ENCODE measurements at places on chromosomes 6 and 20.

DNA sequence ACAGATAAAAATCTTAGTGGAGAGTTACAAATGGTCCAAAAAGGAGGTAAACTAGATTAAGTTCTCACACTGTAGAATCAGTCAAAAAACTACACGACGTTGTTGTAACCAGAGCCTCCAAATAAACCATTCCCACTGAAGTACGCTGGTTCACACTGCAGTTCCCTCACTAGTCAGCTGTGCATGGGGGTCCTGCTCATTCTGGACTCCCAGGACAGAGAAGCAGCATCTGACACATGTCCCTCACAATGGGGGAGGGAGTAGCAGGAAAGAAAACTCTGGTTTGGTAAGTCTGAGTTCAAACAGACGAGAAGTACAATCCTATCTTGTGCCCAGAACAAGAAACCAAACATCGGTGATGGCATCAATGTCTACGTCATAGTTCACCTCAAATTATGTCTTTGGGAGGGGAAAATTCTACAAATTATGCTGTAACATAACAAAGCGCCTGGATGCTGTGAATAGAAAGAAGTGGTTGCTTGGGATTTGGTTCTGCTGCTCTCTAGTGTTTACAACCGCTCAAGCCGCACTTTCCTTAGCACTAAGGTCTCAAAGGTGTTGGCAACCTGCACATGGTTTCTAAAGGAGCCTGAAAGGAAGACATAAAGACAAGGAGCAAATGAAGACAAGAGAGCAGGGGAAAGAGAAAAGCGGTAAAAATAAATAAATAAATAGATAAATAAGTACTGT lies 208.0 kb downstream of the GMDS start:
- DNase-seq = no peak

DNA sequence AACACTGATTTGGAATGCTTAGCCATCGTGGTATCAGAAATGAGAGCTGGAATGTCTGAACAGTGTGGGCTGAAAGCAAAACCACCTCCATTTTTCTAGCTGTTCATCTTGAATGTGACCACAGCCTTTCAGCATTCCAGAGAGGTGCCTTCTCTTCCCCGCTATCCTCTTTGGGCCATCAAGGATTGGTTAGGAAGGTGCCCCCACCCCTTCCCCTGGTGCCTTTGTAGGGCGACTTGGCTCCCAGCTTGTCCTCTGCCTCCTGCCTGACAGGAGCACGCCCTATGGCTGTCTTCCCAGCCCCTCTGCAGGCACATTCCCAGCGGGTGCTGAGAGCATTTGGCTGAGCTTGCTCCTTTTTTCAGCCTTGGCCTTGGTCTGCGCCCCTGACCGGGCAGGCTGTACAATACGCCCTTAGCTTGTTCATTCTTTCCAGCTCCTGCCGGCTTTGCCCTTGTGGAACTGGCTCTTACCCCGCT lies 97.5 kb downstream of the ARMC2 start:
- DNase-seq = no peak

DNA sequence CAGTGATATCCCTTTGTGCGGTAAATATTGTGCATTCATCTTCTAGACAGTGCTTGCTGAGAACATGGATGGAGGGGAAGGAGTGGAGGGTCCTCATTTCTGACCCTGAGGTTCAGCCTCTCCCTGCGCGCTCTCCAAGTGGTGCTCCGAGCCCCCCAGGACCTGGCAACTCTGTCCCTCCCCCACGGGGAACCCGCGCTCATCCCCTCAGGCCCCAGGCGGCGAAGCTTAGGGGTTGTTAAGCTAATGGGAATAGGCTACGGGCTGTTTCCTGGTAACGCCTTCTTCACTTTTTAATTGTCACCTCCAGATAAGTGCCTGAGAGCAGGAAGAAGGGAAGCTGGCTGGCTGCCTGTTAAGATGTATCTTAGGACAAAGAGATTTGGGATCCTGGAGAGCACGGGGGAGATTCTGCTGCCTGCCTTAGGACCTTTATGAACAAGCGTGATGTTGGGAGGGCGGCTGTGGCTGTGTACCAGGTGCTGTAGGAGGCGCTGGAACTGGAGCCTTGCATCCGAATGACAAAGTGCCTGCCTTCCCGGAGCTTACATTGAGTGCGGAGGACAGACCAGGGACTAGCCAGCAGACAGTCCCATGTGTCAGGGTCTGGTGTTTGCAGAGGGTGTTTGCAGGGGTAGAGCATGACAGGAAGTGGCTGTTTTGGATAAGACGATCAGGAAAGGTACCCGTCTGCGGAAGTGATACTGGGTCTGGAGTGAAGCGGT lies 11.7 kb downstream of the TSHZ2 start:
- DNase-seq = no peak

DNA sequence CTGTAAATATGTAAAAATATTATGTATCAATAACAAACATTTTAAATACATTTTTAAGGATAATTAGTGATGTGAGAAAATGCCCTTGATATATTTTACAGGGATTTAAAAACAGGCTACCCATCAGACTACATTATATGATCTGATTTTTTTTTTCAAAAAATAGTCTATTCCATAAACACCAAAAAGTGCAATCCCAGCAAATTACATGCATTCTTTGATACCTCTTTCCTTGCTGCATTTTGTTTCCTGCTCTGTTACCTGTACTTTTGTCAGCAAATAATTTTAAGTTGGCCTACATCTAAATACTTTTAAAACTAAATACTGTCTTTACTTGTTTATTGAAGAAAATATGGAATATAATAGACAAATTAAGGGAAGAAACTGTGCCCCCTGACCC lies 306.2 kb upstream of the ARID1B start:
- DNase-seq = no peak

DNA sequence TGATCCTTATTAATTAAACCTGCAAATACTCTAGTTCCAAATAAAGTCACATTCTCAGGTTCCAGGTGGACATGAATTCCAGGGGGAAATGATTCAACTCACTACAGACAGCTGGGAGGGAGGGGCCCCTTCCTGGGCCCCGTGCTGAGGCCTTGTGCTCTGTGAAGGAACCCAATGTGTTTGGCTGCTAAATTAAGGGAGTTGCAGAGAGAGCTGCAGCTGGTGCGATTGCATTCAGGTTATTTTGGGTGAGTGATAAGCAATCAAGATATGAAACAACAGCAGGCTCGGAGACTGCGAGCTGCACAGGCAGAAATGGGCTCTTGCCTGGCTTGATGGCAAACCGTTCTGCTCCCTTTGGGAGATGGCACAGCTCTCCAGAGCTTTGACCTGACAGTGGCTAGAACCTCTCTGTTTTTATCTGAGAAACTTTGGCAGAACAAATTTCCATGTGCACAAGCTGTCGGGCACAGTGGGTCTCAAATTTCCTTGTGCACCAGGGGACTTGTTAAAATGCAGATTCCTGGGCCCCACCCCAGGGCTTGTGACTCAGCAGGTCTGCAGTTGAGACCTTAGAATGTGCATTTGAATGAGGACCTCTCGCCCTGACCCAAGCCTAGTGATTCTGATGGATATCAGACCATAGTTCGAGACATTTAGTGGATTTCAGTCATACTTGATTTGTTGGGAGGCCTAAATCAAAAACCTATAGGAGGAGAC lies 9.8 kb downstream of the MAPK13 start:
- DNase-seq = no peak

DNA sequence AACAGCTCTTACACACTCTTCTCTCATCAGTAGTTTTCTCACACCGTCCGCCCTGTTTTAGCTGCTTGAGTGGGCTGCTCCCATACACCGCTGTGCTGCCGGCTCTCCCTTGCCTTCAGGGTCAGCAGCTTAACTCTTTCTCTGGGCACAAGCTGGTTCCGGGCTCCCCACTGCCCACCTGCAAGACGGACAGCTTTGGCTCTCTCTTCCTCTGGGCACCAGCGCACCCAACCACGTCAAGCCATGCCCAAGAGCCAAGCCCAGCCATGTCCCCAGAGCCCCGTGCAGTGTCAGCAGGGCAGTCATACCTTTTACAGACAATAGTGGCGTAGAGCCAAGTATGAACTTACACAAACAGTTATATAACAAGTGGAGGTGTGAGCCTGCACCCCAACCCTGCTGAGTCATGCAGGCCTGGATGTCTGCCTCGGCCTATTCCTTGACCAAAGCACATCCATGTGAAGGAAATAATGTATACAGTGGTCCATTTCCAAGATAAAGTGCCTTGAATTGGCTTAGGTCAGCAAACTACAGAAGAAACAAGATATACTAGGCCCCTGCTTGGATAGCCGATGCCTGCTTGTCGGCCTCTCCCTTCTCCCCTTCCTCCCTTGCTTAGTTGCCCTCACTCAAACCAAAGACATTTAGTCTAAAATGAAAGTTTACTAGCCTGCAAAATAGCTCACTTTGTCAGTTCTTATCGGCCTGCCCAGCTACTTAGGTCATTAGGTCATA lies 89.3 kb downstream of the JPH2 start:
- DNase-seq = no peak

GRCh38 chr6:128567029-128567428 lies 46.6 kb upstream of the PTPRK start:
- no peak for DNase-seq

DNA sequence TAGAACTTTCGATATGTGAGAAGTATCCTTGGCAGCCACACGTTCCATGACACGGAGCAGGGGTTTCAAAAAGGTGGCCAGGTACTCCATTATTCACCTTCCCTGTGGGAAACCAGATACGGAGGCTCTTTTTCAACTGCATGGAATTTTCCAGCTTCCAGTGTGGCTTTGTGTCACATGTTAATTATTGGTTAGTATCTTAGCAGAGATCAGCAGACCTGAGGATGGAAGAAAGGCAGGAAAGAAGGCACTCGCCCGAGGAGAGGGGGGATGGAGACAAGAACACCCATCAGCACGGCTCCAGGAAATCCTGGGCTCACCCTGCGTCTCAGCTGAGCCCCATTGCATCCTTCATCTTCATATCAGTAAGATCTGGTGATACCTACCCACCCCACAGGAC lies 115.5 kb downstream of the PXDC1 start:
- no peak for DNase-seq

- no peak for DNase-seq
Measured at GRCh38 chr20:45823949-45824835, 2.9 kb downstream of the TNNC2 start.

- no peak for DNase-seq
Measured at GRCh38 chr20:2086177-2086979, 15.2 kb upstream of the STK35 start.

GRCh38 chr6:137024237-137024990 lies 20.4 kb downstream of the IL20RA start:
- DNase-seq = no peak

DNA sequence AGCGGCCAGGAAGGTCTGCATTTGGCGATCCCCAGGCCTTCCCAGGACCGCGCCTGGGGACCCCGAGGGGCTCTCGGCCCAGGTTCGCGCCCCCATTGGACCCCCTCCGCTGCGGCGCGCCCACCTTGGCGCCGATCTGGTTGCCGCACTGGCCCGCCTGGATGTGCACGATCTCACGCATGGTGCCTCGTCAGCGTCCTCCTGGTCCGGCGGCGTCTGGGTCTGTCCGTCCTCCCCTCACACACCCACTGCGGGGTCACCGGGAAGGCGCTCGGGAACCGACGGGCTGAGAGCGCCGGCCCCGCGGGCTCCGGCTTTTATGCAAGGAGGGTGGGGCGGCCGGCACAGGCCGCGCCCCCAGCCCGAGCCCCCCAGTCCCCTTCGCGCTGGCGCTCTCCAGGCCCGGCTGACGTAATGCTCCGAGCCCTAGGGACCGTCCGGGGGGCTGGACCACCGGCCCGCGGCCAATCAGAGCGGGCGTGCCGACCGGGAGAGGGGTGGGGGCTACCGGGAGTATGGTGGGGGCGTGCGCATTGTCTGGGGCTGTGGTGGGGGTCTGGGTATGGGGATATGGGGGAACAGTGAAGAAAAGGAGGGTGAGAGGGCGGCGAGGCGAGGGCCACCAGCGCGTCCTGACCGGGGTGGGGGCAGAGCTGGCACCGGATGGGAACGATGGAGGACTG lies at the start of gene TUBB2B:
Gene TUBB2B (minus strand): TSS at position 291 of the 683 bp plus-strand sequence. CDS start 110 bp downstream, at position 181.
- DNase-seq = no peak

- no peak for DNase-seq
Measured at GRCh38 chr20:5316188-5317158, at the start of gene PROKR2. Gene PROKR2 (minus strand): TSS chr20:5316954. CDS start chr20:5314369, 2,585 bp downstream.

GRCh38 chr6:80637312-80637711 lies 530.8 kb downstream of the BCKDHB start:
- no peak for DNase-seq

GRCh38 chr6:35139924-35140638 lies 1.1 kb downstream of the TCP11 start:
- peak; percentile 12 for DNase-seq

DNA sequence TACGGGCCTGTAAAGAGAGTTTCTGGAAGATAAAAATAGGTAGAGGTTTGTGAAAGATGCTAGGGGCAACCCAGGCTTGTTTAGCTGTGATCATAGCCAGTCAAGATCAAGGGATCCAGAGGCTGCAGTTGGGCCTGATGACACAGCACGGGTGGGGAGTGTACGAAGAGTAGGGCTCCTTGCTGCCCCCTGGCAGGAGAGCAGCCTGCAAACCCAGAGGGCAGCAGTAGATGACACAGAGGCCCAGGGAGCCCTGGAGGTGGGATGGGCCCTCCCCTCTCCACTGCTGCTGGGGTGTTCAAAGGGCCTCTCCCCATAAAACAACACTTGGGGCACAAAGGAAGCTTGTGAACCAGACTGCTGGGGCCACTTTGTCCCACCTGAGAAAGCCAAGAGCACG lies 47.2 kb downstream of the VEGFA start:
- no peak for DNase-seq

GRCh38 chr20:25539742-25540672 lies 45.3 kb downstream of the NINL start:
- DNase-seq = no peak

DNA sequence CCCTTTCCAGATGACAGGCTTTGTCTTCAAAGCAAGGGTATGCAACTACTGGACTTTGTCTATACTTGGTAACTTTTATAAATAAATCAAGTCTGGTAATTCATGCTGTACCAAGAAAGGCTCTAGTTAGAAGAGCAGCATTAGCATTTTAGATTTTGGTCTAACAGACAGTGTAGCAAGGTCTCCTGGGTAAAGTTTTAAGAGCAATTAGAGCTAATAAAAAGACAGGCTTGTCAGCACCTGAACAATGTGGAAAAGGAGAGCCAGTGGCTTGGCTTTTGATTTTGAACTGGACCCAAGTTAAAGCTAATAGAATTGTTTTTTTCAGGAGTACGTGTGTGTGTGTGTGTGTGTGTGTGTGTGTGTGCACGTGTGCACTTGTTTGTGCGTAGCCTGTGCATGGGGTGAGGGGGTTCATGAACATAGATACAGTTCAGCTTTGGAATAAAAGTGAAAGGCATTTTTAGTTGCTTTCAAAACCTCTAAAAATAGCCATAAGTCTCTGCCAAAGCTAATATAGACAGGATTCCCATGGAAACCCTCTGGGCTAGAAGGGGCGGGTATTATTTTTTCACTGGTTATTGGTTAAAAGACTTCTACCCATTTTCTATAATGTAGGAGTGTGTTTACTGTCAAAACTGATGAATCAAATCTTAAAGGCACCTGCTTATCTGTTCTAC lies 138.4 kb downstream of the KCNQ5 start:
- no peak for DNase-seq

Measured in stimulated activated CD8-positive, alpha-beta memory T cell treated with anti-CD3 and anti-CD28 coated beads, Interleukin-2, amount 100 ng/mL, for 1 hour (primary cell).